ENCODE measurements at places on chromosomes 7 and 10. TPM values are rescaled to one million over a fixed set of nuclear protein-coding genes. Genes with fewer than 3 reads are reported as not detected.
A peak's percentile ranks its signal among the peaks of the same experiment; 100 is the strongest.

GRCh38 chr10:118692872-118693271 is 61.9 kb downstream of the CACUL1 start:
- H3K27ac ChIP-seq = no peak overlapping the region
- H3K4me1 ChIP-seq = no peaks in the 10 kb centered on the region
- no peaks in the 10 kb centered on the region for H3K36me3 ChIP-seq
- H3K4me3 ChIP-seq = no peak overlapping the region
- no peaks in the 10 kb centered on the region for H3K27me3 ChIP-seq

DNA sequence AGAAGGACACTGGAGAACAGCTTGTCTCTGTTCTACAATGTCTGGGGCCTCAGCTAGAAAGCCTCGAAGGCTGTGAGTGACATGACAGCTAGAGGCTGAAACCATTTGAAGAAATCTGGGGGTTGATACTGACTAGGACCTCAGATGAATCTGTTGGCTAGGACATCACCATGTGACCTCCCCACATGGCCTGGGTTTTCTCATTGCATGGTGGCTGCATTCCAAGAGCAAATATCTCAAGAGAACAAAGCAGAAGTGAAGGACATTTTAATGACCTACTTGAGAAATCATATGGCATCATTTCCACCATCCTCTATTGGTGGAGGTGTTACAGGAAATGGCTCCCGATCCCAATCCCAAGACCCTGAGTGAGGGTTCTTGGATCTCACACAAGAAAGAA is 450.6 kb upstream of the AUTS2 start:
- no peak overlapping the region for H3K4me3 ChIP-seq
- no peak for DNase-seq
- H3K4me1 ChIP-seq = no peaks in the 10 kb centered on the region
- no peak overlapping the region for H3K27ac ChIP-seq
- no peaks in the 10 kb centered on the region for H3K36me3 ChIP-seq

- no peak overlapping the region for H3K27ac ChIP-seq
- H3K27me3 ChIP-seq = no peaks in the 10 kb centered on the region
- H3K4me1 ChIP-seq = peaks cover 2% of the 10 kb centered on the region
Measured at GRCh38 chr10:23069019-23069815, 26.2 kb upstream of the MSRB2 start.

DNA sequence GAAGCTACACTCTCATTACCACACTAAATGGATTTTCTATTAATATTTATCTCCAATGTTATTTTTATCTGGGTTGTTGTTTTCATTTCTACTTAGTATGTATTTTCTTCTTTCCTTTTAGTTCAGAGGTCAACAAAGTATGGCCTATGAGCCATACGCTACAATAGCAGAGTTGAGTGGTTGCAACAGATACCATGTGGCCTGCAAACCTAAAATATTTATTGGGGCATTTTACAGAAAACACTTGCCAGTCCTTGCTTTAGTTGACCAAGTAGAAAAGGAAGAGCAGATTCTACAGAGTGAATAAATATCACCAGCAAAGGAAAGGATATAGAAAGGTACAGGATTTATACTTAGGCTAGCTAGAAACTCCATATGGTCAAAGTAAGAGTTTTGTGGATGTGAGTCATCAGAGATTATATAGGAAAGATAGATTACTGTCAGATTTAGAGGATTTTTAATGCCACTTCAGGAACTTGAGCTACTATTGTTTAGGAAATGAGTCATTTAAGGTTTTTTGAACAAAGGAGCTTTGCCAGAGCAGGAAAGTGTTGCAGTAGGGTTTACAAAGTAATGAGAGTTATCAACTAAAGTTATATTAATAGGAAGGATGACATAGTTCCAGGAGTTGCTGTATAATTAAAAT is 323.3 kb upstream of the KAT6B start:
- no peak overlapping the region for H3K27ac ChIP-seq
- H3K36me3 ChIP-seq = no peaks in the 10 kb centered on the region
- H3K4me1 ChIP-seq = no peaks in the 10 kb centered on the region

DNA sequence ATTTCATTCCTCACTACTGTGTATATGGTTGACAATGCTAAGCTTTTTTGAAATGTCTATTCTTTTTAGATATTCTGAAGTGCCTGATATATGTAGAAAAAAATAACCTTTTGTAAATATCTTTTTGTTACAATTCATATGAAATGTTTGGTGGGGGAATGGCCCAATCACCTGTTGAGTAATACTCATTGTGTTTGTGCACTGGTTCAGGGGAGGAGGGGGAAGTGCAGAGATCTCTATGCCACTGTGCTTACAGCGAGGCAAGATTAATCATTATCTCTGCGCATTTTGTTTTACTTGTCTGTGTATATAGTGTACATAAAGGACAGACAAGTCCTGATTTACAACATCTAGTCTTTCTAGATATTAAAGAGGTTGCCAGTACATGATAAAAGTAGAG is 25.2 kb downstream of the NUP42 start:
- no peak overlapping the region for H3K27ac ChIP-seq
- H3K4me3 ChIP-seq = no peak overlapping the region
- H3K4me1 ChIP-seq = peaks cover 28% of the 10 kb centered on the region

GRCh38 chr10:113127261-113127900 is 177.3 kb downstream of the TCF7L2 start:
- H3K36me3 ChIP-seq = no peaks in the 10 kb centered on the region
- H3K4me1 ChIP-seq = no peaks in the 10 kb centered on the region
- H3K4me3 ChIP-seq = peak overlapping the region; percentile 13
- no peak overlapping the region for H3K27ac ChIP-seq
- DNase-seq = no peak

DNA sequence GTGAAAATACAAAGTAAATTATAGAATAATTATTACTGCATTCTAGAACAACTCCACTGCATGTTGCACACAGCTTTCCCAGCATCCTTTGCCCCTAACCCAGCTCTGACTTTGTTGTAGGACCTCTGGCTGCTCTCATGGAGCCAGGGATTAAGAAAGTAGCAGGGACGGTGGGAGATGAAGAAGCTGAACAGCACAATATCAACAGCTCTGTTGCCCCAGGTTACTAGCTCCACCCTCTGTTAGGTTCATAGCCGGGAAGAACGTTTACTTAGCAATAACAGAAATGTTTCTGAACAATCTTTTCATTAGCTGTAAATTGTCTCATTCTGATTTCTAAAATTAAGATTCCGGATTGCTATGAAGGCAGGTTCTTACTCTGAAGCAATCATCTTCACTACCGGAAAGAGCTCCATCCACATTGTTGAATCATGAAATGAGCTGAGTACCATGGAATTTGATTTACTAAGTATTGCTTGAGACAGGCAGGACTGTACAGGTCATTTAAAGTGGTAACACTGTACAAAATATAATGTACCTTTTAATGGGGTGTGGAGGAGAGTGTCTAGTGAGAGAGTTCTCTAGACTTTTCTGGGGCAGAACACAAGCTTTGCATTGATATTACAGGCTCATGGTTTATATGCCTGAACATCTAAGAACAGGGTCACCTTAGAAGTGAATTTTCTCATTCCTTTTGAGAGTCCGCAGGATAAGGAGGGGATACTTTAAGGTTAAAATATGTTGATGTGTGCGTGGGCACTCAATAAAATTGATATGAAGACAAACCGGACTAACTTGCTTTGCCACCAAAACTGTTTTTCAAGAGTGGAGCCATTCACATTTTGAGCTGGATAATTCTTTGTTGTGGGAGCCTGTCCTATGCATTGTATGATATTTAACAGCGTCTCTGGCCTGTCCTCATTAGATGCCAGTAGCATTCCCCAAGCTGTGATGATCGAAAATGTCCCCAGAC is 20.8 kb upstream of the RAB18 start:
- H3K27me3 ChIP-seq = no peaks in the 10 kb centered on the region
- DNase-seq = no peak
- no peaks in the 10 kb centered on the region for H3K36me3 ChIP-seq
- peak overlapping the region; percentile 55 for H3K27ac ChIP-seq
- no peak overlapping the region for H3K4me3 ChIP-seq
- no peaks in the 10 kb centered on the region for H3K4me1 ChIP-seq

- no peaks in the 10 kb centered on the region for H3K36me3 ChIP-seq
- peaks cover 3% of the 10 kb centered on the region for H3K4me1 ChIP-seq
- H3K27ac ChIP-seq = no peak overlapping the region
Measured at GRCh38 chr7:86939197-86939814, 120.1 kb downstream of the ELAPOR2 start.

- H3K36me3 ChIP-seq = no peaks in the 10 kb centered on the region
- H3K4me1 ChIP-seq = no peaks in the 10 kb centered on the region
- no peak for DNase-seq
- H3K27me3 ChIP-seq = no peaks in the 10 kb centered on the region
Measured at GRCh38 chr7:36942541-36942940, 218.2 kb upstream of the AOAH start.

DNA sequence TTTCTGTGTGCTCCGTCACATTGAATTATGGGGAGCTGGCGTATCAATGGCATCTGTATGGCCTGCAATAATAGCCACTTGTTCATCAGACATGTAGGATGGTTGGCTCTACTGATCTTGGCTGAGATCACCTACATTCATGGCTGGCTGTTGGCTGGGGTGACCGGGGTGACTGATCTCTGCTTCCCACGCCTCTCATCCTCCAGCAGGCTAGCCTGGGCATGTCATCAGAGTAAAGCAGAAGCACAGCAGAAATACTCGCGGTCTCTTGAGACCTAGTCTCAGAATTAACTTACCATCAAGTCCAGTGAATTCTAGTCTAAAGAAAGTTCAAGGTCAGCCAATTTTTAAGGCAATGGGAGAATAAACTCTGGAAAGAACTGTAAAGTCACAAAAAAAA is 257.7 kb upstream of the GLI3 start:
- H3K36me3 ChIP-seq = no peaks in the 10 kb centered on the region
- no peak overlapping the region for H3K4me3 ChIP-seq
- H3K27me3 ChIP-seq = peaks cover 13% of the 10 kb centered on the region
- H3K4me1 ChIP-seq = peaks cover 6% of the 10 kb centered on the region
- no peak overlapping the region for H3K27ac ChIP-seq

DNA sequence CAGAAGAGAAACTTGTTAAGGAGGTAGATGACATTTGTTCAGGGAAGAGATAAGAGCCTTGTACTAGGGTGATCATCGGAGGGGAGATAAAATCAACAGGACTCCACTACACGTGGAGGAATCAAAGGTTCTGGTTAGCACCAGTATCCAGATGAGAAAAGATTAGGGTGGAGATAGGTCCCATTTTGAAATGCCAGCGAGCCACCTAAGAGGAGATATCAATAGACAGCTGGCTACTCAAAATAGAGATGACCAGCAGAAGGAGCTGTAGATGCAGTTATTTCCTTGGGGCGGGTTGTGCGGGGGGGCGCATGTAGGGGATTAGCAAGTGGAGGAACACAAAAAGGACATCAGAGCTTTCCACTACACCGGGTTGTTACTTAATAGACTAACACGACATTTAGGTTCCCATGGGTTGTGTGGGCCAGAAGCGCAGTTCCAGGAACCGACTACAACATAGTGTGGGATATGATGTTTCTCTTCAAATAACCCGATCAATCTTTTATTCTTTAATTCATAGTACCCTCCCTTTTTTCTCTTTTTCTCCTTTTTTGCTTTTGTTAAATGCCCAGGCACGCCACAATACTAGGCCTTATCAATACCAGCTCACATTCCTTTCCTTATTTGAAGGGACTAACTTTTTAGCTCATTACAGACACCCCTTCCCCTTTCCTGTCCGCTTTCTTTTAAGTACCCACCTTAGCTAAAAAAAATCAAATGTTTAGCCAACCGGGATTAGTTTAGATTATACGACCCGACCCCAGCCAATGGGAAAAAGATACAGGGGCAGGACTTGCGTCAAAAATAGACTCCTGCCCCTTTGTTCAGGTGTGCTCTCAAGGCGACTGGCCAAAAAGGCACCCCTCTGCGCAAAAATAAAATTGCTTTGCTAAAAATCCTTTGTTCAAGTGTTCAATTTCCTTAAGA is 2.0 kb upstream of the KIF11 start:
- H3K4me1 ChIP-seq = no peaks in the 10 kb centered on the region
- peak overlapping the region; percentile 91 for H3K4me3 ChIP-seq
- no peaks in the 10 kb centered on the region for H3K27me3 ChIP-seq
- peak overlapping the region; percentile 96 for H3K27ac ChIP-seq
- no peaks in the 10 kb centered on the region for H3K36me3 ChIP-seq
- DNase-seq = no peak

DNA sequence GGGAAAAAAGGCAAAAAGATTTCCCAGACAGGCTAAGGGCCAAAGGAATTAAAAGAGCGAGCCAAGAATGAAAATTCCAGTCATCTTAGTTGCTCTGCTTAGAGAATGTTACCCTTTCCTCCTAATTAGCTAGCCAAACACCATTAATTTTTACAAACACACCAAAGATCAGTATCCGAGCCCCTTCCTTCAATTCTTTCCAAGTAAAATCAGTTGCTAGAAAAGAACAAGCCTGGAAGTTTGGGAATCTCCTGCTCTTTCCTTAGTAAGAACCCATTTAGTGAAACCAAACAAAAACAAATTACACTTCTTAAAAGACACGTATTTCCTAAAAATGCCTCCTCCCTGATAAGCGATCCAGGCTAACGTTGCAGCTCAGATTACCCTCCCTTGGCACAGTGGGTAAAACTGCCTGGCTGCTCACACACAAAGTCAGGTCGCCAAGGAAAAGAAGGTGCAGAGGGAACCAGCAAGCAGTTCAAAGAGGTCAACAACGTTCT is 57.1 kb upstream of the ABLIM1 start:
- H3K4me1 ChIP-seq = peaks cover 12% of the 10 kb centered on the region
- no peaks in the 10 kb centered on the region for H3K36me3 ChIP-seq
- no peak for DNase-seq
- H3K4me3 ChIP-seq = no peak overlapping the region
- H3K27me3 ChIP-seq = no peaks in the 10 kb centered on the region

- DNase-seq = peak; percentile 24
- no peak overlapping the region for H3K4me3 ChIP-seq
- H3K27me3 ChIP-seq = no peaks in the 10 kb centered on the region
- no peaks in the 10 kb centered on the region for H3K36me3 ChIP-seq
Measured at GRCh38 chr10:49089557-49090188, 25.6 kb downstream of the VSTM4 start.

DNA sequence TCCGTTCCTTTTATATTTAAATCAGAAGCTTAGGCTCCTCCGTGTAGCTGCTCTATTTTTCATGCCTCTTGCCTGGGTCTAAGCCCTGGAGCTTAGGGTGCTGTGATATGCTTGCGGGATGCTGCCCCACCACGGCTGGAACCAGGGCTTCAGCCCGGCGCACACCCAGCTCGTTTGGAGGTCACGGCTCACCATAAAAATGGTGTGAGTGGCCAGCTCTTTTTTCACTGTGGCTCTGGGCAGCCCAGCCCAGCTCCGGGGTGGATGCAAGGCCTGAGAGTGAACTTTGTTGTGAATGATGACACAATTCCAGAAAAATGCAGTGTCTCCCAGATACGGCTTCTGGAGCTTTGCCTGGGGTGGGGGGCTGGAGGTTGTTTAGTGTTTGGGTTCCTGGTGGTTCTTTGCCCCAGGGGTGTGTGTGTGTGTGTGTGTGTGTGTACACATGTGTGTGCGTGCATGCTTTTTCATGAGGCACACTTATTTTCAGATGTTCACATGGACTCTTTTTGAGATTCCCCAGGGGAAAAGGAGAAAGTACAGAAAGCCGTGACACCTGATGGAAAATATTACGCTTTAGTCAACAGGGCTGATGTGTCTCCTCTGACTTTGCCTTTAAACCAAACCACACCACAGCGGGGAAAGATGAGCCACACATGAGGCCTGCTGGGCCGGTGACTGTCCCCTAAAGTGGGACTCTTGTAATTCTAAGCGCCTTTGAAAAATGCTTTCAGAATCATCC is 46.2 kb downstream of the GRK5 start:
- H3K4me3 ChIP-seq = no peak overlapping the region
- peak overlapping the region; percentile 78 for H3K27ac ChIP-seq
- peak; percentile 75 for DNase-seq
- no peaks in the 10 kb centered on the region for H3K27me3 ChIP-seq

MKLN1 gene
- 49.0 TPM for total RNA-seq

ICA1 gene
- total RNA-seq = 22.4 TPM

NKX1-2 gene
- total RNA-seq = not detected

CLCN1 gene
- 0.09 TPM for total RNA-seq

MINDY3 gene
- 29.6 TPM for total RNA-seq

NKX2-3 gene
- total RNA-seq = not detected

BAMBI gene
- 24.7 TPM for total RNA-seq
